ENCODE measurements at places on chromosomes 1 and 21.

- no peak for DNase-seq
These were observed 28.8 kb upstream of the SPATA6 start for GRCh38 chr1:48500541-48501450.

- no peak for DNase-seq
These were observed 170.7 kb upstream of the GALNT2 start for GRCh38 chr1:229896306-229896705.

DNA sequence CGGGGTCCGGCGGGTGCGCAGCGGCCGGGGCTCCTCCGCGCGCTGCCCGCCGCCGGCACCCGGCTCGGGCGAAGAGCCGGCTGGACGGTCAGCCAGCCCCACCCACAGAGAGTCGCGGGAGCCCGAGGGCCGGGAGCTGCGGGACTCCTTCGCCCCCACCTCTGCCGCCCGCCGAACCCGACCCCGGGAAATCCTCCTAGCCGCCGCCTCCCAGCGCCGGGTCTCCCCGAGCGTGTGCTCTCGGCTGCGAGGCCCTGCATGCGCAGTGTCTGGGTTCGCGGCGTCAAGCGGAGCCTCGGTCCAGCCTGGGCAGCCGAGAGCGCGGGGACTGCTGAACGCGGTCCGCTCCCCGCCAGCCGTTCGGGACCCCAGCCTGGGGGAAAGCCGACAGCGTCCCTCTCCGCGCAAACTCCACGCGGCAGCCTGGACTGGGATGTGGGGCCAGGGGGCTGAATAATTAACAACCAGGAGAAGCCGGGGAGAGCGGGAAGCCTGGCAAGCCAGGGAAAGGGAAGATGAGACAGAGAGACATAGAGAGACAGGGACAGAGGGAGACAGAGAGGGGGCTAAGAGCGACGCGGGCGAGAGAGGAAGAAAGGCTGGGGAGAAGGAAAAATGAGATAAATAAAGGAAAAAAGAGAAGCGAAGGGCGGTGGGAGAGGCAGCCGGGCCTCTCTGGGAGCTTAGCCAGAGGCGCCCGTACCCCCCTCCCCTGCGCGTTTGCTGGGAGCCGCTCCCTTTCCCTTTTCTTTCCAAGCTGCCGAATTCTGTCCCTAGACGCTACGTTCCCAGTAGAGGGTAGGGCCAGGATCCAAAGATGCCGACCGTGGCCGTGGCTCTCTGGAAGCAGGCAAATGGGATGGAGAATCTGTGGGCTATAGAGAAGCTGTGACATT, 64.2 kb downstream of the MEF2D start:
- DNase-seq = peak; percentile 21

- DNase-seq = no peak
These were observed 32.9 kb downstream of the GPA33 start for GRCh38 chr1:167057241-167057688.

GRCh38 chr1:180674603-180675530, 43.0 kb downstream of the XPR1 start:
- DNase-seq = no peak

GRCh38 chr1:91345395-91346005, 59.1 kb downstream of the HFM1 start:
- DNase-seq = no peak

DNA sequence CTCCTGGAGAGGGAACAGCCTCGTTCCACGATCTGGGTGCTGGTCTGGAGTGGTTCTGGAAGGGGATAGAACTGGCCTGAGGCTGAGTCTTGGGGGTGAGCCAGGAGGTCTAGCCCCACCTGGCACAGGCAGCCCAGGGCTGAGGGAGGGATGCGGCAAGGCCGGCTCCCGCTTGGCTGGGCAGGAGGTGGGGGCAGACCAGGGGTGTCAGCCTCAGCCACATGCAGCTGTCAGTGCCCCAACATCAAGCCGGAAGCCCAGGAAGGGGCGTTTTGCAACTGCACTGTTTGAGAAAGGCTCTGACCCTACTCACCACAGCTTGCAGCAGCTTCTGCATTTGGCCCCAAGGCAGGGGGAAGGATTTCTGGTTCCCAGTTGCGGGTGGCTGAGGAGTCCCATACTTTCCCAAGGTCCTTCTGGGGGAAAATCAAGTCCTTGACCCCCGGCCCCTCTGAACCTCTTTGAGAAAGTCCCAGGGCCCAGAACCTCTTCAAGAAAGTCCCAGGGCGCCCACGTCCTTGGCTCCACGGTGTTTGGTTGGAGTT, 2.0 kb downstream of the EFHD2 start:
- peak; percentile 83 for DNase-seq

DNA sequence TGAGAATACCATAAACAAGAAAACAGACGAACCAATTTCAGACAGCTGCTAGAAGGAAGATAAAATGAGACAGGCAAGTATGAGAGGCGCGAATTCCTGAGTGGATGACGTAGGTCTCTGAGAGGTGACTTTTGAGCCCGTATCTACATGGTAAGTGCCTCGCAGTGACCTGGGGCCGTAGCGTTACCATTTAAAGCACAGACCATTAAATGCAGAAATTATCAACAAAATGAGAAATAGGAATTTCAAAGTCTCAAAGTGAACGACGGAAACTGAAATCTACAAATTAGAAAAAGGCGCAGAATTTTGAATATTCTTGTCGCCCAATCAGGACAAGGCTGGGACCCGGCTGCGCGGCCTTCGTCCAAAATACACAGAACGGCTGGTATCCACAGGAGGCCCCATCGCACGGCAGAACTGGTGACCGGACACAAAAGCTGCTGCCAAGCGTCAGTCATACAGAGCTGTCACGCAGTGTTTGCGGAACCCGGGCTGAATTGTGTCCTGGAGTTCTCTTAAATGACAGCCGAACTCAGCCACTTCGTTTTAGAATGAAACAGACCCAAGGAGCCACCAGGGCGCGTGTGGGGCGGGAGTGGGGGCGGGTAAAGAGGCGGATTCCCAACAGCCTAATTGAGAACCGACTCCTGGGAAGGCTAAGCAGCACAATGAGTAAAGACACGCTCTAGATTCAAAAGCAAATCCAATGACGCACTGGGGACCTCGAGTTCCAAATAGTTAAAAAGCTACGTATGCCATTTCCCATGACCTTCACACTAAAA, 13.8 kb upstream of the BOLA1 start:
- peak; percentile 91 for DNase-seq

DNA sequence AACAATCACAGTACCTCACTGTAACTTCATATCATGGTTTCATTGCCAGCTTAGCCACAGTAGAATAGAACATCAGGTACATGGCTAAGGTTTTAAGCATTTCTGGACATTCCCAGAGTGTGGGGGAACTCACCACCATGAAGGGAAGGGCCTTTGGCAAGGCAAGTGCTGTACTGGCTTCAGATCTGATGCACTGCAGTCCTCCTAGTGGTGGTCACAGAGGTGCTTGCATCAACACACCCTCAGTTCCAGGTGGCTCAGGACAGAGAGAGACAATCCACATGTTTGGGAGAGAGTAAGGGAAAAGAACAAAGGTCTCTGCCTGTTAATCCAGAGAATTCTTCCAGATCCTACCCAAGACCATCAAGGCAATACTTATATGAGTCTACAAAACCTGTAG, 528.4 kb upstream of the RGS18 start:
- no peak for DNase-seq

GRCh38 chr1:111195002-111195684, 5.3 kb downstream of the DENND2D start:
- DNase-seq = no peak

GRCh38 chr1:57868908-57869307, 445.0 kb upstream of the DAB1 start:
- DNase-seq = no peak

GRCh38 chr1:221230605-221231004, 351.4 kb downstream of the HLX start:
- DNase-seq = no peak

DNA sequence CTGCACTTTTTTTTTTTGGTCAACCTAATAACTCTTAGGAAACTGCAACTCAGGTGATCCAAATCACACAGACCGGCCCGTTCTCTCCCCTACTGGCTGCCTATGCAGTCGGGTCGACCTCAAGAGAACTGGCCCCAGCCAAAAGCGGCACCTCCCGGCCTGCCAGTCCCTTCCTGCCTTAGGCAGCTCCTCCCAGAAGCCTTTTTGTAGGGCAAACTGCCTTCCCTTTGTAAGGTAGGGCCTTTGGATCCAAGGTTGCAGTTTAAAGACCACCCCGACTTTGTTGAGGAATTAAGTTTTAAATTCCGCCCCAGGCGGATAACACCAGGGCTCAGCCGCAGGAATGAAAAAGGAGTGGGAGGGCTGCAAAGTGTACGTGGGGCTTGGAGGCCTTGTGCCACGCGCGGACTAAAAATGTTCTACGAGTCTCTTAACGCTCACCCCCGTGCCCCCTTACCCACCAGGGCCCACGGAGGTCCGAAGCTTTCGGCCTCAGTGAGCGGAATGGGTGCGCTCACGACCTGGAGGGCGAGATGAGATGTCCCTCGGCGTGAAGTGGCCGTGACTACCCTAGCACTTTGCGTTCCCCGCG, 642 bp upstream of the ST3GAL3 start:
- peak; percentile 47 for DNase-seq
